ENCODE measurements at places on chromosomes 3 and 15. TPM values are rescaled to one million over a fixed set of nuclear protein-coding genes. Genes with fewer than 3 reads are reported as not detected.

GRCh38 chr15:79023918-79024317 lies 66.7 kb downstream of the RASGRF1 start:
- no peaks in the 10 kb centered on the region for H3K4me1 ChIP-seq
- no peak overlapping the region for H3K27ac ChIP-seq
- no peak for DNase-seq
- no peaks in the 10 kb centered on the region for H3K36me3 ChIP-seq
- no peaks in the 10 kb centered on the region for H3K27me3 ChIP-seq
- H3K4me3 ChIP-seq: no peak overlapping the region

DNA sequence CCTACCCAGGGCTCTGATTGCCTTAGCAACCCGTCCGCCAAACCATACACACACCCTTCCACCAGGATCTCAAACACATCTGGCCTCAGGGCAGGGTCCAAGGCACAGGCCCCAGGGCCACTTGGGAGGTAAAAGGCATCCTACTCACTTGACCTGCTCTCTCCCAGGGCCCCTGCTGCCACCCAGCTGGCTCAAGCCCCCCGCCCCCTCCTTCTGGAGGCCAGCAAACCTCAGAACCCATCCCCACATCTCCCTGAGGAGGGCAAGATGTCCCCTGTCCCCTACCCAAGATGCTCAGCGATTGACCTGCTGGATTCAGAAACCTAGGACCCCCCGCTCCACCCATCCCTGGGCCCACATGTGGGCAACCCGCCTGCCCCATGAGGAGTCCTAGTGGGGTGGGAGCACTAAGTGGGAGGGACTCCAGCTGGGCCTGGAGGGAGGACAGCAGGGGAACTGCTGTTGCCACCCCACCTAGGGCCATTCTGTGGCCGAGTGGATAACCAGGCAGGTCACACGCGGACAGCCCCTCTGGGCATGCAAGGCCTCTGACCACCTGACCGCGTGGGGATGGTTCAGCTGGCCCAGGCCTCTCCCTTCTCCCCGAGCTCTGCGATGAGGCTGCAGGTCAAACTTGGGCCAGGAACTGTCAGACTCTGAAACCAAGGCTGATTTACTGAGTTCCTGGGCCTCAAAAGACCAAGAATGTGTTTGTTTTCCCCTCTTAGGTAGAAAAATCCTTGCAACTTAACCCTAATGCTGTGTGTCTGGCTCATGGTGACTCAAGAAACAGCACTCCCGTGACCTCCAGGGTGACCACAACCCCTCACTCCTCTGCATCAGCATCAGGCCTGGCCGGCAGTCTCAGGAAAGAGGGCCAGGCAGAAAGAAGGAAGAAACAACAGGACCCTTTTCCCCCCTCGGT lies 4.2 kb downstream of the MFGE8 start:
- no peak overlapping the region for H3K27ac ChIP-seq
- H3K4me1 ChIP-seq: peaks cover 45% of the 10 kb centered on the region
- no peak overlapping the region for H3K4me3 ChIP-seq
- H3K36me3 ChIP-seq: no peaks in the 10 kb centered on the region
- DNase-seq: no peak

DNA sequence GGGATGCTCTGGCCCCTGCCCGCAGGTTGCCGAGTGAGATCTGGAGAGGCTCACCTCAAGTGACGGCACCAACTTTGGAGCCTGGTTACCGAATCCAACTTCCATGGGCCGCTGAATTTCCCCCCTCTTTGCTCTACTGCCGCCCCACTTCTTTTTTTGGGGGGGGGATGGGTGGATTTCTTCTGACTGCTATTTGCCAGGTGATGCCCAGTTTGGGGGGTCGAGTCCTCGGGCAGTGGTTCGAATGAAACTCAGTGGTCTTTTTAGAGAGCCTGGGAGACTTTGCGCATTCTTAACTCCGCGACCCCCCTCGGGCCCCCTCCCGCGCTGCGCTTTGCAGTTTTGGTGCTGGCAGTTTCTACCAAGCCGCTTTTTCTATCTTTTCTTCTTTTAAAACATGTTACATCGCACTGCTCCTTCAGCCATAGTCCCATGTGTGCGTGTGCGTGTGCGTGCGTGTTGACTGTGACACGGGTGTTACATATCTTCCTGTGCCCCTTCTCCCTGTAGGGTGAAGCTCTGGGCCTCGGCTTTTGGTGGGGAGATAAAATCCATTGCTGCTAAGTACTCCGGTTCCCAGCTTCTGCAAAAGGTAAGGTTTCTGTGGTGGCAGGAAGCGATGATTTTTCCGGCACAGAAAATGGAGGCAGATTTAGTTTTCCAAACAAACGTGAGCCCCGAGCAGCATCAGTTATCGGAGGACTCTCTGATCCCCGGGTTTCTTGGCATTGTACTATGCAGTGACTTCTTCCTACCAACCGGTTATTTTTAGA lies 837 bp downstream of the CACNA2D3 start:
- peak overlapping the region; percentile 18 for H3K27ac ChIP-seq
- DNase-seq: no peak
- H3K4me1 ChIP-seq: peaks cover 3% of the 10 kb centered on the region
- H3K36me3 ChIP-seq: no peaks in the 10 kb centered on the region
- peak overlapping the region; percentile 52 for H3K4me3 ChIP-seq
- no peaks in the 10 kb centered on the region for H3K27me3 ChIP-seq

The ELP6 gene
- total RNA-seq: 18.7 TPM

GRCh38 chr3:82940124-82940523 lies 1178.7 kb upstream of the GBE1 start:
- no peak overlapping the region for H3K4me3 ChIP-seq
- H3K27ac ChIP-seq: no peak overlapping the region
- H3K27me3 ChIP-seq: no peaks in the 10 kb centered on the region
- no peaks in the 10 kb centered on the region for H3K36me3 ChIP-seq
- no peaks in the 10 kb centered on the region for H3K4me1 ChIP-seq

DNA sequence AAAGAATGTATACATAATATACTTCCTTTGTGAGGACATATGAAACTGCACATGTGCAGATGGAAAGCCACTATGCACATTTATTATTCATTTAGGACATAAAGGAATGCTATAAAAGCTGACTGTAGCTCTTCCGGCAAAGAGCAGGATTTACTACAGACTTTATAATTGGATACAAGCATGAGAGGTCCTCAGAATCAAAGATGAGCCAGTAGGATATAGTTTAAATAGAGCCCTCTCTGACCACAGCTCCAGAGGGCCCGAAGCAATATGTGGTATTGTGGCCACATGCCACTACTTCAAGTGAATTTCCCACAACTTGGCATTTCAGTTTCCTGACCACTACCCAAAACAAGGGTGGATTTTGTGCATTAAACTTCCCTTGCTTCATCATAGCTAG lies 140.9 kb downstream of the ATP8B4 start:
- H3K4me1 ChIP-seq: no peaks in the 10 kb centered on the region
- no peak overlapping the region for H3K4me3 ChIP-seq
- no peaks in the 10 kb centered on the region for H3K36me3 ChIP-seq
- no peak overlapping the region for H3K27ac ChIP-seq
- no peaks in the 10 kb centered on the region for H3K27me3 ChIP-seq

The AP3B2 gene
- total RNA-seq: 3.6 TPM

DNA sequence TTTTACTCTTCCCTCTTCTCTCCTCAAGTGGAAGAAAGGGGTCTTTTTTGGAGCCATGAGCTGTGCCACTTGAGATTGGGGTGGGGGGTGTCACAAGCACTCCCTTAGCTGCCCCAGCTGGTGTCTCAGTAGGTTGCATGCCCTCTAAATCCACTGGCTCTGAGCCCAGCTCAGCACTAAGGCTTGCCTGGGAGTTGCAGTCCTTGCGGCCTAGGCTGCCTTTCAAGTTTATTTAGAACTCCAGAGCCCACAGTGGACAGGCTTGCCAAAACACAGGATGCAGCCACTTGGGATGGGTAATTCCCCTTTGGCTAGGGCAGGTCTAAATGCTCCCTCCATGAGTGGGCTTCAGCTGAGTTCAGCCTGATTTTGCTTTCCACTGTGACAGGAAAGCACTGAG lies 24.7 kb downstream of the C3orf20 start:
- no peaks in the 10 kb centered on the region for H3K36me3 ChIP-seq
- H3K4me1 ChIP-seq: no peaks in the 10 kb centered on the region
- no peak overlapping the region for H3K27ac ChIP-seq
- no peak for DNase-seq
- H3K27me3 ChIP-seq: no peaks in the 10 kb centered on the region
- H3K4me3 ChIP-seq: no peak overlapping the region
